Stimulated activated CD4-positive, alpha-beta T cell treated with anti-CD3 and anti-CD28 coated beads, Interleukin-2, amount 100 ng/mL, for 24 hours (primary cell): ENCODE measurements at places on chromosomes 2 and 18.

DNA sequence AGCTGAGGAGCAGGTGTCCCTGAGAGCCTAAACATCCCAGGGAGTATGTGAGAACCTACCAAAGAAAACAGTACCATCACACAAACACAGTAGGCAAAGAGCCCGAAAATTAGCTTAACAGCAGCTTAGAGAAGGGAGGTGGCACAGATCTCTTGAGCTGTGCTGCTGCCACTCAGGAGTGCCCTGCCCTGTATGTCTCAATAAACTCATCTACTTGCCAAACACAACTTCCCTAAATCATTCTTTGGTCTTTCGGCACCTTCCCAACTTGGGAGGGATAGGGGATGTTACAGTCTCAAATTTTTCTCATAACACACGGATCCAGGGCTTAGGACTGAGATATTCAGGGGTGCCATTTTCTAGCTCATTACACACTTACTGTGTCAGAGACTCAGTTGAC lies 45.3 kb upstream of the C1D start:
- no peak for DNase-seq

- no peak for DNase-seq
Measured at GRCh38 chr2:162731917-162732804, 106.4 kb downstream of the KCNH7 start.

DNA sequence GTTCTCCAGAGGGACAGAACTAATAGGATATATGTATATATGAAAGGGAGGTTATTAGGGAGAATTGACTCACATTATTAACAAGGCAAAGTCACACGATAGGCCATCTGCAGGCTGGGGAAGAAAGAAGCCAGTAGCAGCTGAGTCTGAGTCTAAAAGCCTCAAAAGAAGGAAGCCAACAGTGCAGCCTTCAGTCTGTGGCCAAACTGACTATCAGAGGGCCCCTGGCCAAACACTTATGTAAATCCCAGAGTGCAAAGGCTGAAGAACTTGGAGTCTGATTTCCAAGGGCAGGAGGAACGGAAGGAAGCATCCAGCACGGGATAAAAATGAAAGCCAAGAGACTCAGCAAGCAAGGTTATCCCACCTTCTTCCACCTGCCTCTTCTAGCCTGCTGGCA lies 108.0 kb upstream of the LDLRAD4 start:
- DNase-seq: no peak

GRCh38 chr2:64697297-64698176 lies 43.8 kb upstream of the SERTAD2 start:
- DNase-seq: no peak

DNA sequence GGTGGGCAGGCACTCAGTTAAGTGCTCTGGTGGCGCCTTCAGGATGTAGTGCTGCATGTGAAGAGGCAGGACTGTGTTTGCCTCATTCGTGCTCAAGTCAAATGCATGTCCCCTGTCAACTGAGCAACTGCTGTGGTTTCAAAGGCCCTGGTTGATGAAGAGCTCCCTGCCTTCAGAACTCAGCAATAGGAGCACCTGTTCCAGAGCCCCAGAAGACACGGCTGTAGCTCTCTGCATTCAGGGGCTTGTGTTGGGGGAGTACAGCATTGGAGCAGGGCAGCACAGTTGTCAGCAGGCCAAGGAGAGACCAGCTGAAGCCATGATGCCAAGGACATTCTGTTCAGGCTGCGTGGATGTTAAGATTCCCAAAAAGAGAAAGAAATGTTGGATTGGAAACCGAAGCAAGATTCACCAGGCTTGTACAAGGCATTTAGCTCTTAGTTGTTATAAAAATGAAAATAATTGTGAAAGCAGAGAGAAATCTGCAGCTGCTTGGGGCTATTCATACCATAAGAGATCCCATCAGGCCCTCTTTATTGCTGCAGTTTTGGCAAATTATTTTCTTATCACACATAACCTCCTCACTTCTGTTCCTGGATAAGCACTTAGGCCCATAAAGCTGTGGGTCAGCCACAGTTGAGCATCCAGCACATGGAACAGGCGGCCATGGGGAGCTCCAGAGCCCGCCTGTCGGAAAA lies 252.4 kb upstream of the ZNF521 start:
- no peak for DNase-seq

- DNase-seq: no peak
Measured at GRCh38 chr2:102797486-102797885, 35.7 kb downstream of the TMEM182 start.
